ENCODE measurements at places on chromosomes 1 and 21.

DNA sequence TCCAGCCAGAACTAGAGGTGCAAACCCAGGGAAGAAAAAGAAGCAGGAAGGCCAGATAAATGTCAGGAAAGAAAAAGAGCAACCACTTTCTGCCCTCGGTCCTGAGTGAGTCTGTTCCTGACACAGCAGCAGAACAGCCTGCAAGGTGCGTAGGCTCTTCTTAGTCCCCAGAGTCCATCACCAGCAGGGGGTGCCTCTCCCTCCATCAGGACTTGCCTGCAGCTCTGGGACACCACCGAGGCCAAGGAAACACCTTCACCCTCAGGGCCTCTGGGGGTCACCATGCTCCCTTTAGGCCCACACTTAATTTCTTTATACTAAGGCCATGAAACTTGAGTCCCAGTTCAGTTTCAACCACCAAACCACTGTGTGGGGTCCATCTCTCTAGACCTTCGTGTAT, 43.7 kb upstream of the NFASC start:
- DNase-seq, result no peak

GRCh38 chr1:219806642-219807041, 121.7 kb downstream of the SLC30A10 start:
- no peak for DNase-seq

DNA sequence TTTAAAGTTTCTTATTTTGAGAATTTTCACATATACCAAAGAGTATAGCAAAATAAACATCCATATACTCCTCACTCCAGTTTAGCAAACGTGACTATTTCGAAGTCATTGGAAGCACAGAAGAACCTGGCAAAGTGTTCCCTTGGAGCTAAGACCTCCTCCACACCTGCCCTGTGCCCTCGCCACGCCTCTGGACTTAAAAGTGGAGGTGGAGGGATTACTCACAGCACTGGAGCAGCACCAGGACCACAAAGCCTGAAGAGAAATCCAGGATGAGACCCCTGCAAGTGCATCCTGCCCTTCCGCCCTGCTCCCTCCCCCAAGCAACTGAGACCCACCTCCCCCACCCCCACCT, 436 bp downstream of the CHI3L1 start:
- no peak for DNase-seq

- no peak for DNase-seq
Observed at GRCh38 chr1:227321035-227321434, 2.7 kb upstream of the CDC42BPA start.

DNA sequence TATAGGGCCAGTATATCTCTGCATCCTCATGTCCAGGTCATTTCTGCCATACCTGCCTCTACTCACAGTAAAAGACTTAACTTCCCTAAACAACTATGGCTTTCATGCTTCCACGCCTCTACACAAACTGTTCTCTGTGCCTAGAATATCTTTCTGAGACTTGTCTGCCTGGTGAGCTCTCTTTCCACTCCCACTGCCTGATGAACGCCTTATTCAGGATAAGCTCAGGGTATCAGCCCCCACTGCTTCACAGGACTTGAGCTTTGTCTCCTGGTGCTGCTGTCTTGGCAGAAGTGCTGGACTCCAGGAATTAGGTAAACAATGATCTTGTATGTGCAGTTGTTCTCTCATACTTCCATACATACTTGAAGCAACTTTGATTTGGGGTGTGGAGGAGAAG, 4.8 kb upstream of the DDX20 start:
- no peak for DNase-seq

- DNase-seq, result no peak
Observed at GRCh38 chr1:58013237-58013636, 533.3 kb downstream of the OMA1 start.

GRCh38 chr1:89203166-89203565, 4.4 kb upstream of the GBP4 start:
- no peak for DNase-seq

DNA sequence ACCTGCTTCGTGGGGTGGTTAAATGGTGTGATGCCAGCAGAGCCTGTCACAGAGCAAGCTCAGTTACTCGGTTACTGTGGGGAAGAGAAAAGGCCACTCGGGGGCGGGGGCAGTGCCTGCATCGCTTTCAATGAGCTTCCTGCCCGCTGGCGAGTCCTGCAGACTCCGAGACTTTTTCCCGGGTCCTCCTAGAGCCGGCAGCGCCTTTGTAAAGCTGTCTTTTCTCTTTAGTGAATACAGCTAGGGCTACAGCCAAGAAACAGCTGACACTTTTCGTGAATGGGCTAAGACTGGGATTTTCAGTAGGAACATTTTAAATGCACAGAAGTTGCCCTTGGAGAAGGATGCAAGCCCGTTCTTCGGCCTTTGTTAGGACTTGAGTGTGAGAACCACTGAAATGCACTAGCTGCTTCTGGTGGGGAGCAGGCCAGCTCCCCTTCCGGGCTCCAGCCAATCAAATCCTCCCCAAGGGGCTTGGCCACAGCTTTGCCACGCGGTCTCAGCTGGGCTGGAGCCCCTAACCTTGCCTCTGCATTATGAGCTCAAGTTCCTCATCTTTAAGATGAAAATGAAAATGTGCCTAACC, 23.4 kb upstream of the EFHD2 start:
- DNase-seq, result no peak

- DNase-seq, result no peak
Observed at GRCh38 chr1:171300401-171300800, 13.6 kb upstream of the FMO4 start.

DNA sequence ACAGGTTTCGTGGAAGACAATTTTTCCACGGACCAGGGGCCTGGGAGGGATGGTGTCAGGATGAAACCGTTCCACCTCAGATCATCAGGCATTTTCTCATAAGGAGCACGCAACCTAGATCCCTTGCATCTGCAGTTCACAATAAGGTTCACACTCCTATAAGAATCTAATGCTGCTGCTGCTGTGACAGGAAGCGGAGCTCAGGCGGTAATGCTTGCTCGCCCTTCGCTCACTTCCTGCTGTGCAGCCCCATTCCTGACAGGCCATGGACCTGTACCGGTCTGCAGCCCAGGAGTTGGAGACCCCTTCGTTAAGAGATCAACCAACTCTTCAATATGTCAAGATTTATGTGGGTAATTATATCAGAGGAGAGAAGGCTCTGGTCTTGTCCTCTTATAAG, 3.3 kb upstream of the DHX9 start:
- no peak for DNase-seq

- DNase-seq, result no peak
Observed at GRCh38 chr1:87369736-87370478, 41.2 kb downstream of the LMO4 start.

DNA sequence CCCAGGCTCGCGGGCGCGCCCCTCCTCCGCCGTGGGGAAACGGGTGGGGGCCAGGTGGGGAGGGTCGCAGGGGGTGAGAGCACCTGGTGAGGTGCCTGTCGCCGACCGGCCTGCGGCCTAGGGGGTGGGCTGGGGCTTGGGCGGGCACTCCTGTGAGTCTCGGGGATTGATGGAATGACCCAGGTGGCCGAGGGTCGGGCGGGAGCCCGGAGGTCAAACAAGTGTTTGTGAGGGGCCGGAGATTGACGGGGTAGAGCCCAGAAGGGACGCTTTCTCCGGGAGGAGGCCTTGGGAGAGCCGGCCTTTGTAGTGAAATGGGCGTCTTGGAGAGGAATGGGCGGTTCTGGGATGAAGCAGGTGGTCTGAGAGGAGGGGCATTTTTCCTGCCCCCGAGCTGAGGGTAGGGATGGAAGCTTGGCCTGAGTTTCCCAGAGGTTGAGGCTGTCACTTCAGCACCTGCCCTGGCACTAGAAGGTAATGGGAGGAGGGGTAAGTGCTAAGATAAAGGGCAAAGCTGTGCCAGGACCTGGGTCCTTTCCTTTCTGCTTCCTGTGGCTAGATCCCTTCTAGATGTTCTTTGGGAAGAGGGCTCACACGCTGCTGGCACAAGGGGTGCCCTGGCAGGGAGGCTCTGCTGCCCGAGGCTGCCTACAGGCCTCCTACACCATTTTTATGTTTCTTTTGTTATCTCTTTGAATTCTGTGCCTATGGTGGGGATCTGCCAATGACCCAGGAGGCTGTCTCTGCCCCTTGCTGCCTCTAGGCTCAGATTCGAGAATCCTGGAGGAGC, 56.1 kb downstream of the NDUFS5 start:
- DNase-seq, result peak; percentile 33

- DNase-seq, result no peak
Observed at GRCh38 chr1:32273391-32274208, 18.3 kb upstream of the HDAC1 start.

DNA sequence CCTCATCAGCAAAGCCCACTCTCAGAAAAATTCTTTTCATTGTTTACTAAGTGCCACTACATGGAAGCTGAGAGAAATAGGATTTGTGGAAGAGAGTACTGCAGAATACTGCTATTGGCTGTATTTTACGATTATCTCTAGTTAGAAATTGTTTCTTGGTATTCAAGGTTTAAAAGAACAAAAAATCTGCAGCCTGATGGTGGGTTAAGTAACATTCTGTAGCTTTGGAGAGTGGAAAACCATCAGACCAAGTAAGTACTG, 27.3 kb downstream of the PTTG1IP start:
- DNase-seq, result no peak

DNA sequence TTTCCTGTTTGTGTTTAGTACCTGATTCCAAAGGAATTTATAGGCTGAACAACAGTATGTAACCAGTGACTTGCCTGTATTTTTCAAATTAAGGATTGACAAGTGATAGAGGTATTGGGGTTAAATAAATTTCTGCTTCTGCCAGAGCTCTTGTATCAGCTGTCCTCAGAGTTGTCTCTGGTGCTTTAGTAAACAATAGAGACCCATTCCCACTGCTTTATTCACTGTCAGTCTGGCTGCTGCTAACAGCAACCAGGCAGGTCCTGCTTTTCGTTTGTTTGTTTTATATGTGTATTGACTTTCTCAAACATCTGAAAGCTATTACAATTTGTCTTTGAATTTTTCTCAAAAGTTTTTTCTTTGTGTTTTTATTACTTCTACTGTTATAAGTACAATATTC, 76.1 kb downstream of the OLFM3 start:
- DNase-seq, result no peak

- DNase-seq, result no peak
Observed at GRCh38 chr1:209527993-209528717, 55.4 kb upstream of the CAMK1G start.

DNA sequence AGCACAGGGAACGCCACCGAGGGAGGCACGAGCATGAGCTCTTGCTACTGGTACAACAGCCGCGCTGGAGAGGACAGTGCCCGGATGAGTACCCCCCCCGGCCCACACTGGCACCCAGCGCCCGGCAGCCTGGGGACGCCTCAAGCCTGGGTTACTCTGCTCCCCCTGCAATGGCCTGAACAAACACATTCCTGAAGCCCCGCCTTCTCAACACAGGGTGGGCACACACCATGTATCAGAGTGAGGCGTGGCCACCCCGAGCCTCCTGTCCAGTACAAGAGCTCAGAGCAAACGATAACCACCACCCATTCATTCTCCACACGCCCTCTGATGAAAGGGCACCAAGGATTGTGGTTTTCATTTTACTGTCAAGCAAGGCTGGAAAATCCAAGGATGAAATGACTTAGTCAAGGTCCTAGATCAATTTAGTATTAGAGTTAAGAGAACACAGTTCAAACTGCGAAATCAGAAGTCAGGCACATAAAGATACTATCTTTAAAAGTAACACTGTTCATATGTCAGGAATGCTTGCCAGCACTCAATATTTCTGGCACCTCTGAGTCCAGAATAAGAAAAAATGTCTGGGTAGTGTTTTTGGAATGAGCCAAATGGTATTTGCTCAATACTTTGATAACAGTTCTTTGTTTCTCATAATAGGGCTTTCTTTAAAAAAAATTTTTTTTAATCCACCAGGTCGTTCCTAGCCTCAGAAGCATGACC, 22.0 kb downstream of the UBE2G2 start:
- no peak for DNase-seq

DNA sequence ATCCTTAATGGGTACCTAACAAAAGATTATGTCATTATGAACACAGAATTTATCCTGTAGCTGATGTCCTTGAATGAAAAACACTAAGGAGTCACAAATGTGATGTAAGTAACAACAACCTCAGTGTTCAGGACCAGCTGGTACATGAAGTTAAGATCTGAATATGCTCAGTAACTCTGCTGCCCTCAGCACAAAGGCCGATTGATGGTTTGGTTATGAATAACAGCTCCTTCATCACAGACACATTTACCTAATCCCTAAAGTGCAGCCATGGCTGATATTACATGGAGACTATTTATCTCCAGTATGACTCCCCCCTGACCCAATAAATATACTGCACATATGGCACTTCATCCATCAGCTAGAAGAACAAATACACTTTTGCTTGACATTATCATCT, 75.2 kb downstream of the PLPPR5 start:
- no peak for DNase-seq
